Camera-type eye (tissue), 1 donor: ENCODE measurements at places on chromosomes 2 and 18. TPM values are rescaled to one million over a fixed set of nuclear protein-coding genes. Genes with fewer than 3 reads are reported as not detected.

SCN9A gene
- 20.1 TPM for total RNA-seq

MC5R gene
- 0.33 TPM for total RNA-seq

HSPD1 gene
- 223 TPM for total RNA-seq

PARD6G gene
- total RNA-seq, result 12.5 TPM

NAT8 gene
- not detected for total RNA-seq
